Right forelimb (tissue), 1 donor: ENCODE measurements at places on chromosomes 4 and X.
A peak's percentile ranks its signal among the peaks of the same experiment; 100 is the strongest.

DNA sequence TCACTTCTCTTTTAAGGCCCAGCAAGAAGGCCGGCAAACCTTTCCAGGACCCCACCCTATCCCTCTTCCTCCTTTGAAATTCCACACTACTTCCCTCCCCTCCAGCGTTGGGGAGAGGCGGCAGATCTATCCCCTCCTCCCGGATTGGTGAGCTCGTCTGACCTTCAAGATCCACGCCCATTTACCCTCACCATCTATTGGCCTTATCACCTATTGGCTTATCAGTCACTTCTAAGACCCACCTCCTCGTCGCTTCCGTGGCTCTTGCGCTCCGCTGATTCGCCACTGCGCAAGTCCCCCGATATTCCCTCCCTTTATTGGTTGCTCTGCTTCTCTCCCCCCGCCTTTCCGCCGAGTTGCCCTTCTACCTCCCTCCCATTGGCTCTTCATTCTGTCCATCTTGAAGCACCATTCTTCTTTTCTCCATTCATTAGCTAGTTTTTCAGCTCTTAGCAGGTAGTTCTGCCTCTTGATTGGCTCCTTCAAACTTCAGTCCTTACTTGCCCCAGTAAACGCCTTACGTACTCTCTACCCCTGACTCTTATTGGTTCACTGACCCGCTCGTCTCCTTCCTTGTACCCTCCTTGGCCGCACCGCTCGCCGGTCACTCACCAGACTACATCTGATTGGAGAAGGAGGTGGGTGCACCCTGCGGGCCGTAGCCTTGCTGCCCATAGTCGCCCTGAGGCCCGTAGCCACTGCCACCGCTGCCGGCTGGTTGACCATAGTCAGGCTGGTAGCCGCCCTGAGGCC lies 4.8 kb upstream of the PRICKLE3 start:
- peak; percentile 83 for DNase-seq

GRCh38 chrX:71095033-71095432 lies 618 bp upstream of the FOXO4 start:
- no peak for DNase-seq

DNA sequence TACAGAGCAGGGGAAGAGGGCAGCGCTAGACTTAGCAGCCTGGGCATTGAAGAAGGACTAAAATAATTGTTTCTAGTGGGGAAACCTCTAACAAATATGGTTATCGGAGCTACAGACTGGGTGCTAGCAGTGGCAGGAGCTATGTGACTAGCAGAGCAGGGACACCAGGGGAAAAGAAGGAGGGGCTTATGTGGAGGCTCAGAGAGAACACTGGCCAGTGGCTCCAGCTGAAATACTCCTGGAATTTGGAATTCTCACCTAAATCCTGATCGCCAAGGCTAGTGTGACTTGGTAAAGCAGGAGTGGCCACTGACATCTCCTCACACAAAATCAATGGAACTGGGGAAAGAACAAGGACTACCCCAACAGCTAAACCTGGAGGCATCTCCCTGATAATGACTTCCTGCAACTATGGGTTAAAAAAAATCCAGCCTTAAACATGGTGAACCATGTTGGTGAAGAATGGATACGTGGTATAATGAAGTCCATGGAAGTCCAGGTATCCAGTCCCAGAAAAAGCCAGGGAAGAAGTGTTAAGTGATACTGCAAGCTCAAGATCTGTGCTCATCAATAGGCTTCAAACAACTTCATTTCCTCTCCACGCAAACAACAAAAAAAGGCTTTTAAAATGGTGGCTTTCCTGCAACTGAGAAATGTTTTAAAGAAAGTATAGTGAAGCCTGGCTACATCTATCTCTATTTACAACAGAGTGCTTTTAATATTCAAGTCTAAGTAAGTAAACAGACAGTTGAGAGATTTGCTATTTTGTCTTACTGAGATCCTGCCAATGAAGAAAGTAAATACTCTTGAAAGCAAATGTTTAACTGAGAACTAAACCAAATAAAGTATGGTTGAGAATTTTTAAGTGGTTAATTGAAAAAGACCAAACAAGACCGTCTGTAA lies 1.8 kb downstream of the TAPT1 start:
- DNase-seq, result no peak

- no peak for DNase-seq
These were observed 88.7 kb downstream of the SLC16A2 start for GRCh38 chrX:74509989-74510388.

GRCh38 chr4:38865445-38865844 lies 2.2 kb upstream of the FAM114A1 start:
- no peak for DNase-seq

DNA sequence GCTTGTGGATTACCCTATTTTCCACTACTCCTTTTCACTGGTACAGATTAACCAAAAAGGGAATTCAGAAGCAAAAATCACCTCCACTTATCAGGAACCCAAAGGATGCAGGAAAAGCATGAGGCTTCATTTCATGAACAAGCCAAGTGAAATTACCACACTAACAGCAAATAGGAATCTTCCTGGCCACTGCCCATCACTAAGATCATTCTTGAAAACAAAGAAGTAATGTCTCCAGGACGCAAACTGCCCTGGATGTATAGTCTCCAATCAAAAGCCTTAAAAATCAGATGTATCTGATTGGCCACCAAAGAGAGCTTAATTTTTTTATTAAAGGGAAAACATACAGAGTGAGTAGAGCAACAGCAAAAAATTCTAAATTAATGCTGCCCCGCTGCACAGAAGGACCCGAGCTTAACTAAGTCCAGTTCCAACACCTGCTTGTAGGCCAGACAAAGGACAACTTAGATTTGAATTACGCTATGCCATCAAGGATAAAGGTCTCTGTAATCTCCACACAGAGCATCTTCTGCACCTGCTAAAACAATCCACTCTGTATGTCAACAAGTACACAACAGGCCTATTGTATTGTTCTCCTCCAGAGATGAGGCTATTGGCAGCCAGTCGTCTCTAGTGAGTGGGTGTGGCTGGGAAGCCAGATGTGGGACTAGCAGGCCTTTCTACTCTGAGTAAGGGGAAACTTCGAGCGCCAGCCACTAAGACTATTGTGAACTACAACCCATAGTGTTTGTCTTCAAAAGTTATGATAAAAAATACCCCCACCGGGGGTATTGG lies 12.4 kb downstream of the ZDHHC9 start:
- peak; percentile 49 for DNase-seq

DNA sequence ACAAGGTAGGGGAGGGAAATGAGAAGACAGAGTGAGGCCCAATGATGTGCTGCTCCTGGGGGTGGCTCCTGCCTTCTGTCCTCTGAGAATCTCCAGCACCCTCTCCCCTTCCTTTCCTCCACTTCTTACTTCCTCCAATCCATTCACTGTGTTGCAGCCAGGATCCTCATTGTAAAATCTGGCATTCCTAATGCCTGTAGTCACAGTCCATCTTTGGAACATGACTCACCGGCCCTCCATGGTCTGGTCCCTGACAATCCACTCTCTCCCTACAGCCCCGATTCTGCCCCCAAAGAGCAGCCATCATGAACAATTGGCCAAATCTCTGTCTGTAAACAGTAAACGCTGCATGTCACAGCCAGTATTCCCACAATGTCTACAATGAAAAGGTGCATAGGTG lies 72.9 kb downstream of the CLNK start:
- no peak for DNase-seq

DNA sequence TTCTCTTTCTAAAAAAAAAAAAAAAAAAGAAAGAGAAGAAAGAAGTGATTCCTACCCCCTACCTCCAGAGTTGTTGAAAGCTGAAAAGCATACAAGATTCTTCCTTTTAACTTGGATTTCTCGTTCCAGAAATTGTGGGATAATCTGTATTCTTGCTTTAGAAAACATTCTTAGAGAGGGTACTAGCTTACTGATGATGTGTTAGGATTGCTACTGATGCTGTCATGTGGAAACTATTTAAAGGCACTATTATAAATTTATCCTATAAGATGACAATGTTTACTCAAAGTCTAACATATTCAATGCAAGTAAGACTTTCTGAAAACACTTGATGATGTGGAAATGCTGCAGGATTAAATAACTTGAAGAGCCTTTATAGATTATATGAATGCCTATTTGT lies 204.0 kb upstream of the PUDP start:
- no peak for DNase-seq

- no peak for DNase-seq
These were observed 25.7 kb downstream of the ACSL4 start for GRCh38 chrX:109707319-109707718.

GRCh38 chr4:7955393-7955792 lies 15.7 kb upstream of the AFAP1 start:
- no peak for DNase-seq

DNA sequence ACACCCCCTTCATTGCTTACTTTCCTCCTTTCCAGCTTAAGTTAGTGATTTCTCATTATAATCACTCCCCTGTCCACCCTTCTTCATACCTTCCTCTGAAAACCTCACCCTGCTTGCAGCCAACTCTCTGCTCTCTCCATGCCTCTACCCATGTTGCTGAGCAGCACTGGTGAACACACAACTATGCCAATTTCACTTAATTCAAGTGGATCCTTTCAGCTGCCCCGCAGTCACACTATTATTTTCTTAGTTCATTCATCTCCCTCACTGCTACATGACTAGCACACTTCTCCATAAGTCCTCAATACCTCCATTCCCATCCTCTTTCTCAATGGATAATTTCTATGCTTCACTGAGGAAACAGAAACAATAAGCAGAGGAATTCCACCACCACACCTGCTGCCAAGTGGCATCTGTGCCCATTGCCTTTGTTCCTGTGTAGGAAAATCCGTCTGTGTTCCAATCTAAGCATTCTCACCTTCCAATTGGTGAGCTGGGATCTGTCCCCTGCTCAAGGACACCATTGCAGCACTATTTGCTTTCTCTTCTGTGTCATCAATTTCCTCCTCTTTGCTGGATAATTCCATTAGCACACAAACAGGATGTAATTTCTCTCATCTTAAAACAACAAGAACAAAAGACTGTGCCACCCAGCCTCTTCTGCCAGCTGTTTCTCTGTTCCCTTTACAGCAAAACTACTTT lies 25.2 kb upstream of the PRSS48 start:
- DNase-seq, result no peak

DNA sequence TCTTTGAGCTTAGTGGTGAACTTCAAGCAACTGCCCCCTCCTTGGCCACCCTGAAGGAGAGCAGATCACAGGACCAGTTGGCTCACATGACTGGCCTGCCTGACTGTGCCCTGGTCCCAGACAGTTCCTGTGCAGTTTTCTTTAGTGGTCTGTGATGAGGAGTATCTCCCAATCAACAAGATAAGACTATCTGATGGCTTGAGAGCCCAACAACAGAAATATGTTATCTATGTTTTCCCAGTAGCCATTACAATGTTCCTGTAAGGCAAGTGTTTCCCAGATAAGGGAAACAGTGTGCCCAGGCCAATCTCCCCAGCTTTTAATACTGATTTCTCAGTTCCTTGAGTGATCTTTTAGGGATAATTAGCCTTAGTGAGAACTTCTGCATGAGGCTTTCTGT lies 14.2 kb upstream of the TIMM8A start:
- DNase-seq, result no peak

DNA sequence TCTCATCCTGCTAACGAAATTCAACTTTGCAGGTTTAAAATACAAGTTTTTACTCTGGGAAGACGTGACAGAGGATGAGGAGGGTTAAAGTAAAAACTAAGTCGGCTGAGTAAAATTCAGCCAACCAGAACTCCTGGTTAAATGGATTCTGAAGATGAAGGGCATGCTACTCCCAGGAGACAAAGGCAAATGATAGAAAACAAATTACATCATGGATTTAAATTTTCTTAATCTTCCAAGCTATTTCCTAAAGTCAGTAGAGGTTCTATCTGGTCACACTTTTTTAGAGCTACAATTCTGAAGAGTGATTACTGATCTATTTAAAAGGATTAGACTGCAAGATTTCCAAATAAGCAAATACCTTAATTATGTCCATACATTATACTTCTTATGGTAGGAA lies 47.9 kb downstream of the ZNF827 start:
- DNase-seq, result no peak

DNA sequence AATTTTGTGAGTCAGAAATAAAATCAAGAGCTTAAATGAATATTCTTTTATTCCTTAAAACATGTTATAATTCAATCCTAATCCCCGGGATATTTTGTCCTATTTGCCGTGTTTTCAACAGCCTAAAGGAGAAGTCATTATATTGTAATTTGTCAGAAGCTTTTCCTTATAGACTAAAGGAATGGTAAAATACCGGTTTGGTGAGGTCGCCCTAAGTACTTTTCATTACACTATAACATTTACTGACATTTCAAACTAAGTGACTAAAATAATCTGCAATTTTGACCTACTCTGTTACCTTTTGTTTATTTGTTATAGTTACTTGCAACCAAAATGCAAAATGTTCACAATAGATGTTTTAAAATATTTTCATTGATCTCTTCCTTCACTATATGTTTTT lies 8.8 kb downstream of the DCLK2 start:
- no peak for DNase-seq

DNA sequence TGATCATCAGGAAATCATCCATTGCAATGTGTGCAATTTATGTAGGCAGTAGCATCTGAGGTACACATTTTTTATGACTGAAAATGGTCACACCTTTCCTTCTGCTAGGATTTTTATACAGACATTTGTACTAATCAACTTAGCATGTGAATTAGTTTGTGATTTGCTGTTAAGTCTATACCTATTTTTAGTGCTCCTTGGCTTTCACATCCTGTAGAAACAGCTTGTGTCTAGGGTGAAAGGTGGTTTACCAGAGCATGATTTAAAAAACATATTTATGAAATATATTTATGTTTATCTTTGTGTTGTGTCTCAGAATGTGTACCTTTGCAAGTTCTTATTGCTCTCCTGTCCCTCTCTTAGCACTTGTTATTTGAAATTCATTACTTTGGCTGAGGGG lies 916.0 kb downstream of the TECRL start:
- DNase-seq, result no peak

DNA sequence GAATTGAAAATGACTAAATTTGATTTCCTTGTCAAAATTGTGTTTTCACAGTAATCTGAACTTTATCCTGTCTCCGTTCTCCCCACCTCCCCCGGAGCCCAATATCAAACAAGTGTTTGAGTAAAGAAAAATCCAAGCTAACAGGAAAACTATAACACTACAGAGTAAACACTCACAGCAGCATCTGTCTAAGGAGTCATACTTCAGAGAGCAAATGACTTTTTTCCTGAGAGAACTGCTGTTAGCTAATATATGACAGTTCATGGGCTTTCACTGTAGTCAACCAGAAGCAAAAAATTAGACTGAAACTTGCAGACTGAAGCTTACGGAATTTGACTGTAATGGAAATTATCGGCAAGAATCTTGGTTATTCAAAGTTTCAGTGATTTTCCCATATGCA lies 321.7 kb downstream of the ANKRD50 start:
- no peak for DNase-seq

- DNase-seq, result no peak
These were observed 438.7 kb downstream of the RPA4 start for GRCh38 chrX:97322401-97322800.

DNA sequence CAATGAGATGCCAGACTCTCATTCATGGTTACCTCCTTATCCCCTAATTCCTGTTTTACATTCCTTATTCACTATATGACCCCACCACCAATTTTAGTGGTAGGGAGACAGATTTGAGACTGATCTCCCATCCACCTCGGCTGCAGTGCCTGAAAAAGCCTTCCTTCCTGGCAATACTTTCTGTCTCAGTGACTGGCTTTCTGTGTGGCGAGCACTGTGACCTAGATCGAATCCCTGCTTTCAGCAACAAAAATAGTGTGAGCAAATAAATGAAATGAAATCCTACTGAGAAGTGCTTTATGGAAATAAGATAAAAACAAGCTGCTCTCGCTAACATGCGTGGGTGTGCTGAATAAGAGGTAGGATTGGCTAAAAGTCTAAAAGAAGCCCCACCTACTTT lies 165.3 kb downstream of the GPM6A start:
- DNase-seq, result no peak

- DNase-seq, result no peak
These were observed 52.4 kb upstream of the PRDM8 start for GRCh38 chr4:80144676-80145470.
